ENCODE measurements at places on chromosomes 1 and 21. TPM values are rescaled to one million over a fixed set of nuclear protein-coding genes. Genes with fewer than 3 reads are reported as not detected.

Gene C1orf74
- polyA plus RNA-seq: 2.8 TPM

Gene EYA3
- 12.5 TPM for polyA plus RNA-seq

Gene PRDM16
- polyA plus RNA-seq: 0.16 TPM

Gene SPRR2A
- 0.43 TPM for polyA plus RNA-seq

Gene SPRR2B
- polyA plus RNA-seq: not detected

Gene SLC45A1
- polyA plus RNA-seq: 1.1 TPM

Gene ERICH3
- not detected for polyA plus RNA-seq

Gene CD5L
- polyA plus RNA-seq: not detected

Gene LRRC39
- 0.48 TPM for polyA plus RNA-seq

Gene CHIT1
- 0.47 TPM for polyA plus RNA-seq

Gene PTPRF
- polyA plus RNA-seq: 52.4 TPM

Gene ANKRD45
- 2.3 TPM for polyA plus RNA-seq

Gene KCNT2
- polyA plus RNA-seq: 3.5 TPM

Gene LCE7A
- not detected for polyA plus RNA-seq

Gene MYOM3
- not detected for polyA plus RNA-seq

Gene SYT11
- polyA plus RNA-seq: 3.9 TPM

Gene NME7
- 65.2 TPM for polyA plus RNA-seq

Gene FBXO2
- polyA plus RNA-seq: 84.6 TPM
